ENCODE measurements at places on chromosomes 16 and 17. TPM values are rescaled to one million over a fixed set of nuclear protein-coding genes. Genes with fewer than 3 reads are reported as not detected.

Gene HOXB8
- total RNA-seq: 7.8 TPM

Gene HEATR9
- total RNA-seq: not detected

Gene KRT33B
- total RNA-seq: 0.06 TPM

Gene TMEM235
- not detected for total RNA-seq

Gene ABCA6
- 0.23 TPM for total RNA-seq

Gene CBX2
- 19.2 TPM for total RNA-seq
